ENCODE measurements at places on chromosomes 2 and 18. TPM values are rescaled to one million over a fixed set of nuclear protein-coding genes. Genes with fewer than 3 reads are reported as not detected.

The CRYGC gene
- total RNA-seq, result not detected

The PAIP2B gene
- total RNA-seq, result 0.52 TPM

The RAMP1 gene
- total RNA-seq, result 21.7 TPM

The LYPD6 gene
- total RNA-seq, result not detected

The PLEK gene
- total RNA-seq, result not detected

The SERPINB12 gene
- not detected for total RNA-seq

The GRP gene
- not detected for total RNA-seq

The KCNJ3 gene
- not detected for total RNA-seq

The NPHP1 gene
- 2.8 TPM for total RNA-seq

The DSG4 gene
- total RNA-seq, result not detected

The ITGB6 gene
- 15.0 TPM for total RNA-seq

The KCNK3 gene
- total RNA-seq, result 3.9 TPM

The ATP6V1C2 gene
- total RNA-seq, result not detected

The DSG2 gene
- 28.7 TPM for total RNA-seq

The TLX2 gene
- not detected for total RNA-seq

The PJVK gene
- total RNA-seq, result 2.9 TPM

The SH3YL1 gene
- total RNA-seq, result 30.3 TPM

The CACNB4 gene
- total RNA-seq, result under 0.01 TPM

The CHRND gene
- not detected for total RNA-seq

The ZC3H8 gene
- 0.64 TPM for total RNA-seq

The CDK5R2 gene
- not detected for total RNA-seq

The ALKAL2 gene
- total RNA-seq, result 1.2 TPM

The LRP1B gene
- total RNA-seq, result 1.2 TPM

The GPR45 gene
- total RNA-seq, result not detected

Measured in epithelial cell of alveolus of lung (primary cell).